ENCODE measurements at places on chromosomes 4 and X.

- DNase-seq: no peak
These were observed 594.7 kb downstream of the RAPGEF2 start for GRCh38 chr4:159697322-159698283.

DNA sequence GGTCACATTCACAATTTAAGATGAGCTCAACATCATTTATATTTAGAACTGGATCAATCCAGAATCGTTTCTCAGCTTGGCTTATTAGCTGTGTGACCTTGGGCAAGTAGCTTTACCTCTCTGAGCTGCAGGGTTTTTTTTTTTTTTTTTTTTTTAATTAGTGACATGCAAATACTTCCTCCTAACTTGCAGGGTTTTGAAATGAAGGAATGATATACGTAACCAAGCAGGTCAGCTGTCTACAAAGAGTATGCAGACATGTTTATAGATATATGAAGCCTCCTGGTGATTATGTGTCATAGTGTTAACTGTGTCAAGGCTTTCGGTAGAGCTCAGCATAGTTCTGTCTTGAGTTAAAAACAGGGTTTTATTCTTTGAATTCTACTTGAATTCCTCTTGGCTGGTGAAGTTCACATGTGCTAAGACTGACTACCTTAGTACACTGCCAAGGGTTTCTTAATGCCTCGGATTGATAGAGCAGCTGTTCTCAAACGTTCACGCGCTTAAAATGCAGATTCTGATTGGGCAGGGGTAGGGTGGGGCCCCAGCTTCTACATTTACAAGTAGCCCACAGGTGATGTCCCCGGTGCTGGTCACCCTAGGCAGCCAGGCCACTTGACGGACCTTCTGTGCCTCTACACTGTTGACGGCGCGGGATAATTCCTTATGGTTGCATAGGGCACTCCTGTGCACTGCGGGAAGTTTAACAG, 654 bp upstream of the STS start:
- no peak for DNase-seq

- no peak for DNase-seq
These were observed 108.0 kb downstream of the SLIT2 start for GRCh38 chr4:20359692-20360091.

DNA sequence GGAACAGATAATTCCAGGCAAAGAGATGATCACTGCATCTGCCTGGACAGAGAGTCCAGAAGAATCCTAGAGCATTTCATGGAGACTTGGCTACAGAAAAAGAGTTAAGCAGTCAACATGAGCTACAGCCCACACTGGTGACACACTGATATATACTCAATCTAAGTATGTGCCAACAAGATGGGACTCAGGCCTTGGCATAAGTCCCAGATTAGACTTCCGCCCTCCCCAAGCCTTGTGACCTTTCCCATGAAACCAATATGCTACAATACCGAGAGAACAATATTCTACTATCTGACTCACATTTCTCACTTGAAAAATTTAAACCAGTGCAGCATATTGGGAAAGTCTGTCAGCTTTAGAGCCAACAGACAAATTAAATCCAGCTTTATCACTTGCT, 65.7 kb upstream of the SLITRK2 start:
- DNase-seq: peak; percentile 19

DNA sequence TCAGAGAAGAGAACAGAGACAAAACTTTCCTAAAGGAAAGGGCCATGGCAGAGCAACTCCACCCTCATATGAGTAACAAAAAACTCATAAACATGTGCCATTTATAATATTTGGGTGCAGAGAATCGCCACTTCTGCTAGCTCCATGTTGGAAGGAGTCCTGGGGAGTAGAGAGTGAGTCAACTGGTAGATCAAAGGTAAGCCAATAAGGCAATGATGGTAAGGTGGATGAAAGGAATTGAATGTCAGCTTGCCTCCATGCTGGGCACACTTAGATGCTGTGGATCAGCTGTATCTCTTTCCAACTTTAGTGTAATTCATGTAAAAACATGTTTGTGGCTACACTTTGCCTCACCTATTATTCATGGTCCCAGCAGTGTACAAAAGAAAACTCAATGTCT, 4.7 kb downstream of the QRFPR start:
- no peak for DNase-seq

DNA sequence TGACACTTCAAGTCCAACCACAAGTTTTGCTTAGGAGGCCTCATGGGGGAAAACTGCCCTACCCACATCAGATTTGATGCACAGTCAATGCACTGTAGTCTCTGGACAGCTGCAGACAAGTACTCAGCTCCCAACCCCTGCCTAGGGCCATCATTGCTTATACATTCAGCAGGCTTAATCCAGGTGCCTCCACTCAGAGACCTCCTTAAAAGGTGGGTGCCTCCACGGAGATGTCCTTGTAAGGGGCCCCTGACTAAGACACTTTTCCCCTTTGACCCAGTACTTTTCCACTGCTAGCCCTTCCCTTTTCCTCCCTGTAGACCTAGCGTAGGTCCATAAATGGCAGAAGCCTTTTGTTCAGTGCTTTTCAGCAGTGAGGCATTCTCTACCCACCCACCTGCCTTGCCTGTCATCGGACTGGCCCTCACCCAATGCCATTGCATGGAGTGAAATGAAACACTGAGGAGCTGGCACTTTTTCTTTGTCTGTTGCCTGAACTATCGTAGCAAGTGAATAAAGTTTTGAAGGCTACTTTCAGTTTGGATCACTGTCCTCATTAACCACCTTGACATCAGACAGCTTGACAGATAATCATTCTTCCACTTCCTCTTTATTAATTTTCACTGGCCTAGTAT, 23.8 kb upstream of the PLK4 start:
- peak; percentile 90 for DNase-seq

- no peak for DNase-seq
These were observed 1300.2 kb downstream of the RAPGEF2 start for GRCh38 chr4:160403081-160403480.

DNA sequence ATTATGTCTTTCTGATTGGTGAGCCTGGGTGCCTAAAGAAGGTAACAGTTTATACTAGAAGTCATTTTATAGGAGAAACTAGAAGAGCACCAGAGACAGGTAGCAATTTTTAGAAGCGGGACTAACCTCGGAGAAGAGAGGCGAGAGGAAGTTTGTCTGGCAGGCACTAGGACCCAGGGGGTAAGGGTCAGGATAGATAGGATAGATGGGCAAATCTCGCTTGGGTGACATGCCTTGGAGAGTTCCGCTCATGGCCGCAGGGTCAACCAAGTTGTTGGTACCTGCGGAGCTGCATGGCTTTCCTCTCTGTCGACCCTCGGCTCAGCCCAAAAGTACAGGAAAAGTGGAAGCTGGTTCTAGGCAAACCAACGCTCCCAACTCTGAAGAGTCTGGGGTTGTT, 11.3 kb downstream of the PI4K2B start:
- DNase-seq: no peak

DNA sequence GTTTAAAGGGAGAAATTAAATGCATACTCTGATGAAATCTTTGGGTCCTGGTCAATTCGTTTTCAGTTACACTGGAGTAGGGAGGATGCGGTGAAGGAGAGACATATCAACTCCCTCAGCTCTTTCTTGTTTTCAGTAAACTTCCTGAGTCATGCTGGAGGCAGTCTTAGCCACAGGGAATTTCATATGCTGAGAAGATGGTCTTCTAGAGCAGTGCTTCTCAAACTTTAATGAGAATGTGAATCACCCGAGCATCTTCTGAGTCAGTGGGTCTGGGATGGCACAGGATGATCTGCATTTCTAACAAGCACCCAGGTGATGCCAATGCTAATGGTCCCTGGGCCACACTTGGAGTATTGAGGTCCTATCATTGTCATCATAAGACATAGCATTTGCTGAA, 214.5 kb downstream of the KIT start:
- DNase-seq: peak; percentile 68

DNA sequence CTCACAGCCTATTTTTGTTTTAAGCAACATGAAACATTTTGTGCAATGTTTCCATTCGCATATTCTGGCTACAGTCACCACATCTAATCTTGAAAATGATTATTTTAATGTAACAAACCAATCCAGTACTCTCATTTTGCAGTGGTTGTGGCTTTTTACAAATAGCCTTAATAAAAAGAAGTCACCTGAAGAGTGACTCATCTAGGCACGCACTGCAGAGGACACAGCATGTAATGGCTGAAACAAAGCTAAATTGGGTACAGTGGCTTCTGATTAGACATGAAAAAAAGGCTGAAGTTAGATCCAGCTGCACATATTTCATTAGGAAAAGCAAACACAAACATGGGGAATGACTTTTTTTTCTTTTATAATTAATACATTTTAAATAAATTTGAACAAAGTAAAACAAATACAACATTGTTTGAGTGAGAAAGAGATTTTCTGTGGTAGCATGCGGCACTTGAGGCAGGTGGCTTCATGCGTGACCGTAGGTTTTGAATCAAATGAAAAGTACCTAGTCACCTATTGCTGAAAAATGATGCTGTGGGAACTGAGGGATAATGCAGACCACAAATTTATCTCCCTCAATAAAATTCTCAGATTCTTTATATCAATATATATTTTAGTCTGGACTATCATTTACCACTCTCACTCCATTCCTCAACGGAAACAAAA, 240.8 kb upstream of the DDX53 start:
- DNase-seq: no peak

DNA sequence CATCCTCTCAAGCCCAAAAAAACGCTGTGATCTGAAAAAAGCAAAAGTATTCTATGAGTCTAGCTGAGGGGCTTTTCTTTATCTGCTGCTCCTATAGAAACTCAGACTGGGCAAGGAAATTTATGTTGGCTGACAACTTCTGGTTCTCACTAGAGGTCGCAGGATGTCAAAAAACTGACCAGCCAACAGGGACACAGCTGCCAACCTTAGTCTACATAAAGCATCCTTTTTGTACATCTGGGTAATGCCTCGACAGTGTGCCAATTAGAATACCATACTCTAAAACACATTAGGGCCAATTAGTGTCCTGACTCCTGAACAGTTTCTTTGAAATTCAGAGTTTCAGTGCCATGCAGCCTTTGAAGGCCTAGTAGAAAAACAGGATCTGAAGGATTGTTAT, 8.8 kb upstream of the TLL1 start:
- no peak for DNase-seq

- DNase-seq: no peak
These were observed 376.4 kb downstream of the KCTD8 start for GRCh38 chr4:44071959-44072955.

DNA sequence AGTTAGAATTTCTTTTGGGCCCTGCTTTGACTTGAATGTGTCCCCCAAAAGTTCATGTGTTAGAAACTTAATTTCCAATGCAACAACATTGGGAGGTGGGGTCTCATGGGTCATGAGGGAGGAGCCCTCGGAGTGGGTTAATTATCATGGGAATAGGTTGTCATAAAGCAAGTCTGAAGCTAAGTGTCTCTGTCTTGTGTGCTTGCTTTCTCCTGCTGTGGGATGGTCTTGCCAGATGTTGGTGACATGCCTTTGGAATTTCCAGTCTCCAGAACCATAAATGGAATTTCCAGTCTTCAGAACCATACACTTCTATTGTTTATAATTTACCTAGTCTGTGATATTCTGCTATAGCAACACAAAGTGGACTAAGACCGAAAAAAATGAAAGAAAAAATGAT, 71.6 kb downstream of the RASL11B start:
- peak; percentile 22 for DNase-seq

DNA sequence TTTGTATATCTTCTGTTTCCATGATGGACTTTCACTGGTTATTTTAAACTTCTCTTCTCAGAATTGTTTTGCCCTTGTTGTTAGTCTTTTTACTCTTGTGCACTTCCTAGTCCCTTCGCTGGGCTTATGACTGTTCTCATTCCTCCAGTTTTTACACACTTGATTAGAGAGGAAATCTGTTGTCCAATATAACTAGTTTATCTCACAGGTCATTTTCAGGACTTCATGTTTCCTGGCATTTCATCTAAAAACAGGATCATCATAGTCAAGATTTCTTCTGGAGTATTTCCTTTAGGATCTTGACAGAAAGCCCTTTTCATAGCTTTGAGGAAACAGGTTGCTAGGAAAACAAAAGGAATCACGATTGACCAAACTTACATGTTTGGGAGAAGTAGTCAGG, 3.0 kb downstream of the FNIP2 start:
- no peak for DNase-seq

DNA sequence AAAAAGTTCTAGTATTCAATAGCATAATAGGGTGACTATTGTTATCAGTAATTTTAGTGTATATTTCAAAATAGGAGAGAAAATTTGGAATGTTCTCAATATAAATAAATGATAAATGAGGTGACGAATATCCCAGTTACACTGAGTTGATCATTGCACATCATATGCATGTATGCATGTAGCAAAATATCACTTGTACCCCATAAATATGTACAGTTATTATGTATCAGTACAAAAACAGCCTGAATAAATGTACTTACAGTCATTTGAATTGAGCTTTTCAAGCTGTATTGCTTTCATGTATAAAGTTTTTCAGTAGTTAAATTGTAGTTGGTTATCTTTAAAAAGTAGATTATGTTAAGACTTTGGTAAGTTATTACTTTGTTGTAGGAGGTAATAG, 12.6 kb downstream of the CISD2 start:
- no peak for DNase-seq

- DNase-seq: peak; percentile 2
These were observed 24.4 kb upstream of the SMARCA5 start for GRCh38 chr4:143489106-143489505.

Measured in fibroblast of skin of back (primary cell).